ENCODE measurements at places on chromosomes 13 and 19. TPM values are rescaled to one million over a fixed set of nuclear protein-coding genes. Genes with fewer than 3 reads are reported as not detected.

DNA sequence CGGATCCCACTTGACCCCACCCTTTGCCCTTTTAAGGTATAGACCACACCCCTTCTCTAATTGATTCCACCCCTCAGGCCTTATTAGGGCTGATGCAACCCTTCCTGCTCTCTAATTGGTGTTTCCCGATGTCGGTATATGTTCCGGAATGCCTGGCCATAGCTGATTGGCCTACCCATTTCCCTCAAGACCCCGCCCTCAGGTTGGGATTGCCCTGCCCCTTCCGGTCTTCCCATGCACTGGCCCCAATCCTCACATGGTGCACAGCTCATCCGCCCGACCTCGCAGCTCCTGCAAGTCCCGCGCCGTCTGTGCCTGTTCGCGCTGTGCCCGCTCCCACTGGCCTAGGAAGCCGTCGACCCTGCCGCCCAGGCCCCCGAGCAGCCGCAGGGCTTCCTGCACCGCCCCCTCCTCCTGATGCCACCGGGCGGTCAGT lies 18.1 kb downstream of the TSKS start:
- DNase-seq = no peak

DNA sequence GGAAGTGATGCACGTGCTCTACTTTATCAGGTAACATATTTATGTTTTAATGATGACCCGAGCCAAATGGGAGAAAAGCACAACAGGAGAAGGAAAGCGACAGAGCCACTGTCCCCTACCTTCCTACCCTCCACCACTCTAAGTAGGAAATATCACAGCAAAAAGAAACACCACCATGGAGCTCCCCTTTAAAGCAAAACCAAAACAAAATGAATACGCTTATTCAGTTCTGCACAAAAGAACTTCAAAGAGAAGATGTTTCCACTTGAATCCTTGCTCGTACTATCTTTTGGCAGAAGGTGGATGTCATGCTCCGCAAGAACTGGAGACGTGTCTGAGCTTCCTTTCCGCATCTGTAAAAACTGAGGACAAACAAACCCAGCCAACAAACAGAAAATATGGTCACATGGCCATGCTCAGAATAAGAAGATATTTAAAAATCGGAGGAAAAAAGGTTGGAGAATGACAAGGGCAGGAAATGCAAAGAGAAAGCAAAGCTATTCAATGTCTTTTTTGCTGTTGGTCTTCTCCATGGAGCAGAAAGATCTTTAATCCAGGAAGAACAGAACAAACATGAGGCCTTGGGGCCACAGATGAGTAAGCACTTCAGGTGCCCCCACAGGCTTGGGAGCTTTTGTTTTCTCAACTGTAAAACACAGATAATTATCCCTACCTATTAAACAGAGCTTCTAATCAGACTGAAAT lies 19.5 kb downstream of the N4BP2L1 start:
- DNase-seq = no peak

DNA sequence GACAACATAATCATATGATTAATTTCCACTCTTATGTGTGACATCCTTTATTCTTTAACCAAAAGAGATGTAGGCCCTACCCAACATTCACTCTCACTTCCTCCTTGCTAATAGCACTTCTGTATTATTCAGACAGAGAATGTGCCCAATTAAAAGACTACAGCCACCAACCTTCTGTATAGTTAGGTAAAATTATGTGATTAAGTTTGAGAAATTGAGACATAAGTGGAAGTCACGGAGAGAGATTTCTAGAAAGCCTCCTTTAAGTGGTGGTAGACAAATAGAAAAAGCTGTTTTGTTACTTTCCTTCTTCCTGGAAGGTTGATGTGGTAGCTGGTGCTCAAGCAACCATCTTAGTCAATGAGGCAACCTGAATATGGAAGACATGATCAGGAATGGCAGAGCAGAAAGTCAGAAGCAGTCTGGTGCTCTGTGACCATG lies 14.8 kb downstream of the EPSTI1 start:
- no peak for DNase-seq

Gene LYL1
- total RNA-seq = 2.2 TPM

GRCh38 chr19:31264041-31264778 lies 85.0 kb downstream of the TSHZ3 start:
- no peak for DNase-seq

DNA sequence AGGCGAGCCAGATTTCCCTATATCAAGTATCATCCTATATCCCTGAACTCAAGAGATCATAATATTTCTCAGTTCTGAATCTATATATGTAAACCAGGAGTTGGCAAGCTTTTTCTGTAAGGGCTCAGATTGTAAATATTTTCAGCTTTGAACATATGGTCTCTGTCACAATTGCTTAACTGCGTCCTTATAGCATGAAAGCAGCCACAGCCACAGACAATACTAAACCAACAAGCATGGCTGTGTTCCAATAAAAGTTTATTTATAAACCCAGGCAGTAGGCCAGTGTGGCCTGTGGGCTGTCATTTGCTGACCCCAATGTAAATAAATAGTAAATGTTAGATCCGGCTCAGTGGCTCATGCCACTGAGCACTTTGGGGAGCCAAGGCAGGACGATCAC lies 12.2 kb upstream of the MYH14 start:
- DNase-seq = no peak

- peak; percentile 70 for DNase-seq
These were observed 18.3 kb downstream of the CCDC97 start for GRCh38 chr19:41328157-41328841.

DNA sequence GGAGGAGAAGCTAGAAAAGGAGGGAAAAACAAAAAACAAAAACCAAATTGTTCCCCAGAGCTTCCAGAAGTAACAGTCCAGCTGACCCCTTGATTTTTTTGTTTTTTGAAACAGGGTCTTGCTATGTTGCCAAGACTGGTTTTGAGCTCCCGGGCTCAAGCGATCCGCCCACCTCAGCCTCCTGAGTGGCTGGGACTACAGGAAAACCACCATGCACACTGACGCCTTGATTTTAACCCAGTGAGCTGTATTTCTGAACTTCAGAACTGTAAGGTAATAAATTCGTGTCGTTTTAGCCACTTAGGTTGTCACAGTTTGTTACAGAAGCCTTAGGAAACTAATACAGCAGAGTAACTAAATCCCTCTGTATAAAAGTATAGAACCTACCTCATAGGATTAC lies 1.1 kb upstream of the NEK3 start:
- DNase-seq = no peak

Gene SMAD9
- not detected for total RNA-seq

- DNase-seq = no peak
These were observed 343.6 kb downstream of the FGF9 start for GRCh38 chr13:22014469-22014868.

- peak; percentile 67 for DNase-seq
These were observed 12.4 kb downstream of the NOSIP start for GRCh38 chr19:49567861-49568441.

DNA sequence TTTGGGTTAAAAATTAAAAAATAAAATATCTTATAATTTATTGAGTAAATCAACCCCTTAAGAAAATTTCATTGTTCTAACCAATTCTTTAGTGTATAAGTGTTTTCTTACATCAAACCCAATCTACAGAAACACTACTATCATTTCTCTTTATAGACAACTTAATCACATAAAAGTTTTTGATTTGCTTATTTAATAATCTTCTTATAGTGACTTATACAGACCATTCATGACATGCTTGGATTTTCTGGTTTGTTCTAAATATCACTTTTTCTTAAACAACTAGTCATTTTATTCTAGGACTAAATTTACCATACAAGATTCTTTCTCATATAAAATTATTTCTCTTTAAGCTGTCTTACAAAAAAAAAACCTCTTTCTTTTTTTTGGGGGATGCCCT lies 27.3 kb upstream of the ZSCAN5A start:
- no peak for DNase-seq

Gene KLK4
- total RNA-seq = not detected

- no peak for DNase-seq
These were observed 241.9 kb upstream of the IRS2 start for GRCh38 chr13:110028311-110028710.

DNA sequence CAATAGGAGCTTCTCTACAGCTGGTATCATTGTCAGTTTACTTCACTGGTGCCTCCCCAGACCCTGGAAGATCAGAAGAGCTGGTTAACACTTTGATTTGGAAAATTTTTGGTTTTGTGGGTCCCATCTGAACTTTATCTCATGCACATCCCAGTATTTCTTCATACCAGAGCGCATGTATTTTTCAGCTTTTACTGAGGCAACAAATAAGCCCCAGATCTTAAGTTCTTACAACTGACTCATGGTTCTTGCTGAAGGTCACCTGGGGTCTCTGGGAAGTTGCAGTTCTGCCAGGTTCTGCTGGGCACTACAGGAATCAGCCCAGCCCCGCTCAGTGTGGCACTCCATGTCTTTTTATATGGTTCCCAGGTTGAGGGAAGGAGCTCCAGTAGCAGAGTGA lies 1249.9 kb downstream of the EFNB2 start:
- DNase-seq = no peak

DNA sequence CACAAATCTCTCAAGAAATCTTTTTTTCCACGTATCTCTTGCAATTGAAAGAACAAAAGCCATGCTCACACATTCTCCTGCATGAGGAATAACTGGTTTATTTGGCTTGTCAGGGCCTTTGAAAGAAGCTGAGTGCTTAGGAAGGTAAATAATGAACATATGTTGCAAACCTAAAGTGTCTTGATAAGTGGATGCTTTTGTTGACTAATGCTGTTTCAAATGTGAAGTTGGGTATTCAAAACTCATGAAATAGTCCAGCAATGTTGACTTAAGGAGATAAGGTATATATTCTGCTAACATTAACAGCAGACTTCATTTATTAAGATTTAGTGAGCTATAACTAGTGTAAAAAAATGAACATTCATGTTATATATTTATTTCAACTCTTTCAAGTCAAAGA lies 1792.7 kb upstream of the MIR17HG start:
- DNase-seq = no peak

DNA sequence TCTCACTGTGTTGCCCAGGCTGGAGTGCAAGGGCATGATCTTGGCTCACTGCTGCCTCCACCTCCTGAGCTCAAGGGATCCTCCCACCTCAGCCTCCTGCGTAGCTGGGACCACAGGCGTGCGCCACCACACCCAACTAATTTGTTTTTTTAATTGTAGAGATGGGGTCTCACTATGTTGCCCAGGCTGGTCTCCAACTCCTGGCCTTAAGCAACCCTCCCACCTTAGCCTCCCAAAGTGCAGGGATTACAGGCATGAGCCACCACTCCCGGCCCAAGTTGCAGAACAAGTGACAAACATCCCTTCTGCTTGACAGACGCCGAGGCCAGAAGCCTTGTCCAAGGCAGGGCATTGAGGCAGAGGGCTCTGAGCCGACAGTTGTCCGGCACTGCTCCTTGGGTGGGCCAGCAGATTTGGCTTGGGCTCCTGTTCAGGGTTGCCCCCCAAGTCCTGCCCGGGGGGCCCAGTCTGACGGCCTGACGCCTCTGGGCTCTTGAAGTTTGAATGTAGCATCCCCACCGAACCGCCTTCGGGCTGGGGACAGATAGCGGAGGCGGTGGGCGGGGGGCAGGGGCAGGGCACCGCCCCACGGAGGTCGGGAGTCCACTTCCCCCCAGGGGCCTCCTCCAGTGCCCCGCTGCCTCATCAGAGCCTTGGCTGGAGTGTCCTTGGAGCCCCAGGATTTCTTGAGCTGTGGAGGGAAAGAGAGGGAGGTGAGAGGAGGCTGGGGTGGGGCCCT lies 5.7 kb upstream of the SPACA4 start:
- DNase-seq = no peak

GRCh38 chr13:52112591-52112990 lies 16.3 kb downstream of the NEK5 start:
- DNase-seq = no peak

Gene ZNF226
- 12.4 TPM for total RNA-seq

Gene CADM4
- total RNA-seq = 0.67 TPM

DNA sequence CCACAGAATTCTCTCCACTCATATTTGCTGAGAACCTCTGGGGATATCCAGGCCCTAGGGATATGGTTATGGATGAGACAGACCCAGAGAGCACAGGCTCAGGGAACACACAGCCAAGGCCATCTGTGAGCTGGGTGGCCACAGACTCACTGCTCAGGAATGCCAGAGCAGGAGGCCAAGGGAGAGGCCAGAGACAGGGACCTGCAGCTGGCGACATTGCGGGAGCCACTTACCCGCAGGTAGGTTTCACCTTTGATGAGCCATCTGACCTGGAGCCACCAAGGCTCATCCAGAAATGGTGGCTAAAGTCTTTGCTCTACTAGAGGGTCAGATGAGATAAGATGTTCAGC lies 29.4 kb downstream of the CCNE1 start:
- DNase-seq = no peak

GRCh38 chr19:56507446-56508289 lies at the start of gene ZNF471:
Gene ZNF471 (plus strand): TSS chr19:56507855. CDS start chr19:56511572, 3,717 bp downstream.
- peak; percentile 81 for DNase-seq

Gene PRDX2
- 249 TPM for total RNA-seq

GRCh38 chr13:22198001-22198400 lies 527.1 kb downstream of the FGF9 start:
- DNase-seq = no peak

Gene ZFP14
- total RNA-seq = 2.2 TPM

- DNase-seq = no peak
These were observed 3.3 kb upstream of the TEX29 start for GRCh38 chr13:111317042-111317550.

- DNase-seq = no peak
These were observed at the start of gene OVOL3 for GRCh38 chr19:36110487-36111199. Gene OVOL3 (plus strand): TSS chr19:36111143. CDS start chr19:36111203, 60 bp downstream.

DNA sequence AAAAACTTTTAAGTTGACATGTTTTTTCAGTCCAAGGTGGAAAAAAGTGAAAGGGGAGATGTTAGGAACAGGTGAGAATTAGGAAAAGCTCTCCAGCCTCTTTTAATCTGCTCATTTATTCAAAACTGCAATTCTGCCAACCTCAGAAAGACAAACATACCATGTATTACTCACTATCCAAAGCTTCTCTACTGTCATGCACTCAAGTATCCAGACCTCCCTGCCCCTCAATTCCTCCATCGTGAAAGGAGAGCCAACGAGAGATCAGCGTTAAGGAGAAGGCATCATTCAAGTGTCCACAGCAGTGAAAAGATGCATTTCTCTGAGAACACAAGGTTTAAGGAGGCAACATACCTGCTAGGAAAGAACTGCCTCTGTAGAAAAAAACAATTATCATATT lies 24.5 kb downstream of the DIAPH3 start:
- no peak for DNase-seq

DNA sequence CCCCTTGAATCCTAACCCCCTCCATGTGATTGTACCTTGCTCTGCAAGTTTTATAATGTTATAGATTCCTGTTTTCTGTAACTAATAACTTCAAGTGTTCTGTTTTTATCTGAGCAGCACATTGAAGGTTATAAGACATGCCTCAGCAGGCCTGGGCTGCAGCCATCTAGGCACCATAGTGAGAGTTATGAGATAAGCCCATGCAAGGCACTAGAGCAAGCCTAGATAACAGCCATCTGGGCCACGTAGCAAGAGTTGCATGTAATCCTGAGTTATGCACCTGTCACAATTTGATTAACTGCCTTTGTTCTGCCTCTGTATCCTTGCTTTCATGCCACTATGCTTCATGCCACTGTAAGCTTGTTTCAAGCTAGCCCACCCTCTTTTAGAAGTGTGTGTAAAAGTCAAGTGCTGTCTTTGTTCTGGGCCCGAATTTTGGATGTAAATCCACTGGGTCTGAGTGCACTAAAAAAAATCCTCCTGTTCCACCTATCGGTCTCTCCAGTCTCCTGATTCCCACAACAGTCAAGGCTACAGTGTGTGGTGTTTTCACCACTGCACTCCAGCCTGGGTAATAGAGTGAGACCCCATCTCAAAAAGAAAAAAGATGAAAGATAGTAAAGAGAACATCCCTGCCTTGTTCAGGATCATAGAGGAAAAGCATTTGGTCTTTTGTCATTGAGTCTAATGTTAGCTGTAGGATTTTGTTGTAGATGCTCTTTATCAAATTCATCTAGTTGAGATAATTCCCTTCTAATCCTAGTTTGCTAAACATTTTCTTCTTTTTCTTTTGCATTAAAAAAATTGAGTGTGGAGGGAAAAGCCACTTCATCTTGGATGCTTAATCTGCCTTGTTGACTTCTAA lies 16.0 kb upstream of the KBTBD6 start:
- peak; percentile 13 for DNase-seq

All from activated naive CD4-positive, alpha-beta T cell treated with anti-CD3 and anti-CD28 coated beads for 36 hours (primary cell).